Activated CD4-positive, CD25-positive, alpha-beta regulatory T cell treated with anti-CD3 and anti-CD28 coated beads, Interleukin-2, amount 50 U/mL, for 72 hours (primary cell): ENCODE measurements at places on chromosomes 12 and 14.

DNA sequence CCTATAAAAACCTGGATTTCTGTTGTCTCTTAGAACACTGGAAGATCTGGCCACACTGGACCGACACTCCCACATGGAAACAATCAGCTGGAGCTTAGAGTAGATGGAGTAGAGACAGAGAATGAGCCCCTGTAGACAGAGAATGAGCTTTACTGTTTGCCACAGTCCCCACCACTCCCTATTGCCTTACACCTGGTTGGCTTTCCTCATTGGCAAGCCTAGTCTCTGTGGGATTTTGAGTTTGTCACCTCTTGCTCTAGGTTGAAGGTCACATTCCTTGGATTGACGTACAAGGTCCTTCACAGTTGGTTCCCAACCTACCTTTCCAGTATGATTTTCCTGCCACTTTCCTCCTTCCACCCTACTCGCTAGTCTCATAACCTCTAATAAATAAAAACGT is 2.0 kb upstream of the HCAR1 start:
- DNase-seq = no peak

DNA sequence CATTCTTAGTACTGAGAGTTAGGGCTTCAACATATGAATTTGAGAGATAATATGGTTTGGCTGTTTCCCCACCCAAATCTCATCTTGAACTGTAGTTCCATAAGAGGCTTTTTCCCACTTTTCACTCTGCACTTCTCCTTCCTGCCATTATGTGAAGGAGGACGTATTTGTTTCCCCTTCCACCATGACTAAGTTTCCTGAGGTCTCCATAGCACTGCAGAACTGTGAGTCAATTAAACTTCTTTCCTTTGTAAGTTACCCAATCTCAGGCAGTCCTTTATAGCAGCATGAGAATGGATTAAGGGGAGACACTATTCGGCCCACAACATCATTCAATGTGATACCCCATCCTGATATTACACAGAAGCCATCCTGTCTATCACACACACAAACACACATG is 36.8 kb upstream of the ALG10B start:
- no peak for DNase-seq

DNA sequence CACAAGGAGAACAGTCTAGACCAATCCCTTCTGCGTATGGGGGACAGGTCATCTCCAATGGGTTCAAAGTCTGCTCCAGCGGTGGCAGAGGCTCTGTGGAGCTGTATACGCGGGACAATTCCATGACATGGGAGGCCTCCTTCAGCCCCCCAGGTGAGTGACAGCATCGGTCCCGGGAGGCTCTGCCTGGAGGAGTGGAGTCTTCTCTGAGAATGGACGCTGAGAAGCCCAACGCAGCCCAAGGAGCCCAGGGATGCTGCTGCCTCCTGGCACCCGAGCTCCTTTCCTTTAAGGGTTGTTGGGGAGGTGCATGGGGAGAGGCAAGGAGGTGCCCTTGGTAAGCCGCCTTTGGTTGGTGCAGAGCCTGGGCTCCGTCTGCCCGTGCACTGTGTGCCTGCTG is 28.2 kb downstream of the ADGRD1 start:
- no peak for DNase-seq

GRCh38 chr14:81206115-81206514 is 14.6 kb downstream of the GTF2A1 start:
- no peak for DNase-seq

GRCh38 chr12:106248846-106249371 is 1.1 kb upstream of the CKAP4 start:
- DNase-seq = no peak

GRCh38 chr12:23352670-23353069 is 596.8 kb downstream of the SOX5 start:
- no peak for DNase-seq

DNA sequence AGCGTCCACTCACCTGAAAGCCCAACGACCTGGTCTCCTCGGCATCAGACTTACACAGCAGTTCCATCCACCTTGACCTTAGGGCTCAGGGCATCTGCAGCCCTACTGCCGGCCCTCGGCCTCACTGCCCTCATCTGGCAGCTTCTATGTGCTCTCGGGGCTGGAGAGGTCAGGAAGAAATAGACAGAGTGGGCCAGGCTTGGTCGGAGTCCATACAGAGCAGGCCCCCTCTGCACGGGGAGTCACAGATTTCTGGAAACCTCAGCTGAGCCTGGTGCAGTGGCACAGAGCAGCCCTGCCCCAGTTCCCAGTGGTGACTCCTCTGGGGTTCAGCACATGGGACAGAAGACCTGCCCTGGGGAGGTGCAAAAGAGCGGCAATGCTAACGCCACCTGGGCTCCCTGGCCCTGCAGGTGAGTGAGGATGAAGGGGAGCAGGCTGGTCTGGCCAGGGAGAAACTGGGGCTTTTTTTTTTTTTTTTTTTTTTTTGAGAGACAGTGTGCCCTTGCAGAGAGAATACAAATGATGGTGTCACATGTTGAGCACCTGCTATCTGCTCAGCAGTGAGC is 190.1 kb upstream of the PRMT8 start:
- no peak for DNase-seq

DNA sequence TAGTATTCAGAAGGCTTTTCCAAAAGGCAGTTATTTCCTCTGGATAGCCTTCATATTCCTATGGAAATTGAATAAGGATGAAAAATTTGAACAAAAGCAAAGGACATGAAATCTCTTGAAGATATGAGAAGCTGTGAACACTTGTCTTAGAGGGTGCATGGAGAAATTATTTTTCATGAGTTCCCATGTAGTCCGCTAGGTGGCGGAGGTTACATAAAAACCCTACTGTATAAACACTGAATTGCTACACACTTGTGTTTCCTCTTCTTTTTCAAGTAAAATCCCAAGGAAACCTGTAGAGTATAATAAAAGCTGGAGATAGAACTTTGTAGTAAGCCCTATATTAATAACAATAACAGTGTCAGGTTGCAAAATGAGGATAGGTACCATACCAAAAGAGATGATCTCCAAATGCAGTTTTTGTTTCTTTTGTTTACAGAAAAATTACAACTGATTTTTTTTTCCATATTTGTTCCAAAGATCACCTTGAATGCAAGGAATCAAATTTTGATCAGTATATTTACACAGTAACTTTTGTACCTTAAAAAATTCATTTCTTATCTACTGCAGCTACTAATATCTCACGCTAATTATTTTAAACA is 37.8 kb upstream of the OR4E1 start:
- no peak for DNase-seq

DNA sequence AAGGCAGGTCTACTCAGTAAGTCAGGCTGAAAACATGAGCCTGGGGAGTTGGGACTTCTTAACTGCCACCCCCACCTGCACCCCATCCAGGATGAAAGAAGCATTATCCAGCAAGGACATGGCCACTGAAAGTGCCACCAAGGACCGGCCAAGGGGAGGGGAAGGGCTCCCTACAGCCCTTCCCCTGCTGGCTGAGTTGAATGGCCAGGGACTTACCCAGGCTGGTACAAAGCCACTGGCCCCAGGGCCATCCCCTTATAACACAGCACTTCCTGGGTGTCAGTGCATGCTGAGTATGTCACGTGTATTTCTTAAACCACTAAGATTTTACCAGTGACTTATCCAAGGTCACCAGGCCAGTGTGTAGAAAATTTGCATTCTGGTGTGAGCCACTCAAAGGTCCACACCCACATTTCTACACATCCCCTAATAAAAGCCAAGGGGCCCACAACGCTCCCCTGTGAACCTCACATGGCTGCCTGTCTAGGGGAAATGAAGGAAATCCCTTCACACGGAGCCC is 29.3 kb upstream of the ZFP36L1 start:
- DNase-seq = peak; percentile 57

GRCh38 chr14:100803226-100803625 is 22.7 kb upstream of the MEG3 start:
- no peak for DNase-seq

DNA sequence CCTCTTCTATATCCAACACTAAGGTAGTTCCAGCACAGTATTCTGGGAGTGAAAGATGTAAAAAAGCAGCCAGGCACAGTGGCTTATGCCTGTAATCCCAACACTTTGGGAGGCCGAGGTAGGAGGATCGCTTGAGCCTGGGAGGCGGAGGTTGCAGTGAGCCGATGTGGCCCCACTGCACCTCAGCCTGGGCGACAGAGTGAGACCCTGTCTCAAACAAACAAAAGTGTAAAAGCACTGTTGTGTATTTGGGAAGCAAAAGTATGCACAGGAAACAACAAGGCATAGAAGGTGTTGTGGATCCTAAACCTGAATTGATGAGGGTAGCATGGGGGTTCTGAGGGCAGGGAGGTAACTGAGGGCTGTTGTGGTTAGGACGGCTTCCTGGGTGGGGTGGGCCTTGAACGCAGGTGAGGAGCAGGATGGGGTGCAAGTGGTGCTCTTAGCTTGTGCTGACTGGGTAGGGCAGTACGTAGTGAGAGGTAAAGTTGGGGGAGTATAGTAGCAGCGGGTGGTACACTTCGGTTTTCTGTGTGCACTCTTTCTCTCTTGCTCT is 64.2 kb downstream of the RASSF3 start:
- DNase-seq = peak; percentile 39

- DNase-seq = no peak
These were observed 31.3 kb downstream of the DMAC2L start for GRCh38 chr14:50343434-50343833.

DNA sequence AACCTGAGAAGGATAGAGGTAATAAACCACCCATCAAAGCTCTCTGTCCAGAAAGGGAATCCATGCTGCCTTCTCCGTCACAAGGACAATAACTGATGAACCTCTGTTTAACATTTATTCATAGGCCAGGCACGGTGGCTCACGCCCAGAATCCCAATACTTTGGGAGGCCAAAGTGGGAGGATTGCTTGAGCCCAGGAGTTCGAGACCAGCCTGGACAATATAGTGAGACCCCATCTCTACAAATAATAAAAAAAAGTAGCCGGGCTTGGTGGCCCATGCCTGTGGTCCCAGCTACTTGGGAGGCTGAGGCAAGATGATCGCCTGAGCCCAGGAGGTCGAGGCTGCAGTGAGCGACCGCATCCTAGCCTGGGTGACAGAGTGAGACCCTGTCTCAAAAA is 7.1 kb upstream of the FOS start:
- DNase-seq = no peak

GRCh38 chr12:68235576-68235975 is 10.0 kb upstream of the IL26 start:
- DNase-seq = no peak

- no peak for DNase-seq
These were observed 383.7 kb downstream of the ETNK1 start for GRCh38 chr12:23008623-23009022.

DNA sequence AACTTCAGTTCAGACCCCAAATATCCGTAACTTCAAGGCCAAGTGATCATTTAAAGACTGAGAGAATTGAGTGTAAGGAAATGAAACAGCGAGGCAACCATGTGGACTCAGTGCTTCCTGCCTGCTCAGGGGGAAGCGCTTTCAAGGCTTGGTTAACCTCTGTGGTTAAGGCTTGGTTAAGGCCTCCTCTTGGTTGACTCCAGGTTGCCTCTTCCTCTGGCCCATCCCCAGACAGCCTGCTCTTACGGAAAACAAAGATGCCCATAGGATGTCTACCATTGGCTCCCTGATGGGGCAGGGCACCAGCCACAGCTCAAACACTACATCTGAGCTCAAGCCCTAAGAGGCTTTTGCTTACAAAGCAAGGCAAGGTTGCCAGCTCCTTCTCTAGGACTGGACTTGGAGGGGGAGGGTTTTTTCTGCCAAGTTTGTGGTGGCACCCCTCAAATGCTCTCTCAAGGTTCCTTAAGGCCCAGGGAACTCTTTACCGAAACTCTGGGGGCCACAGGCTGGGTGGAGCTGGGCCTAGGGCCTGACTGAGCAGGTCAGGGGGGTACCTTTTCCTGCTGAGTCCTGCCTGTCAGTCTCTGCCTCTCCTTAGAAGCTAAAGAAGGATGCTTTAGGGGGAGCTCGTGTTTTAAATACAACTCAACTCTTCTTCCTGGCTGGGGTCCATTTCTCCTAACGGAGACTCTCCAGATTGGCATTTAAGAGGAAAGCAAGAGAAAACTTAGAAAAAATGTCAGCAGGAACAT is 13.7 kb downstream of the COL2A1 start:
- peak; percentile 40 for DNase-seq

DNA sequence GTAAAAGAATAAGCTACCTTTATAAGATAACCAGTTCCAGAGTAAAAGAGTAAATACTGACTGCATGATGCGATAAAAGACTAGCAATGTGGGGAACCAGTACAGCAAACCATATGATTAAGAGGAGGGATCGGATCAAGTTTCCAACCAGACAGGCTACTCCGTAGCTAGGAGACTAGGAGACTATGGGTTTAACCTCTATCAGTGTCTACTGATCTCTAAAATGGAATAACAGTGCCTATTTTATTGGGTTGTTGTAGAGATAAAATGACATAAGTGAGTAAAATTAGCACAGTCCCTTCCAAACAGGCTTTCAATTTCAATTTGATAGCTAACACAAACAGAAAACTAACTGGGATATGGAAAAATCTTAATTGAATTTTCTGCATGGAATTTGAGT is 76.0 kb downstream of the PAWR start:
- DNase-seq = no peak

DNA sequence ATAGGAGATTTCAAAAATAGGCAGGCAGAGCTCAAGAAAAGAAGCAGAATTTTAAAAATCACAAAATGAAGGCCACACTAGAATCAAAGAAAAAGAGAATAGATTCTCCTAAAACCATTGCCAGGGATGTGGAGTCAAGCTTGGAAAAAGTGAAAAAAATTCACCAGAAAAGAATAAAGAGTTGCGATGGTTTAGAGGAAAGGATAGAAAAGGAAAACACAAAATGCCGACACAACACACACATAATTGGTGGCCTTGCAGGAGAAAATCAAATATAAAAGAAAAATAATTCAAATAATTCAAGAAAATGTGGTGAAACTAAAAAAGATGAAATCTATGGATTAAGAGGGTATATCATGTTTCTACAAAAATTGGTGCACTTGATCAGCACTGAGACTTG is 181.6 kb upstream of the C14orf180 start:
- no peak for DNase-seq

- no peak for DNase-seq
These were observed 669 bp upstream of the PKP2 start for GRCh38 chr12:32897281-32897610.

GRCh38 chr14:73741386-73741875 is 27.2 kb upstream of the PNMA1 start:
- DNase-seq = no peak

DNA sequence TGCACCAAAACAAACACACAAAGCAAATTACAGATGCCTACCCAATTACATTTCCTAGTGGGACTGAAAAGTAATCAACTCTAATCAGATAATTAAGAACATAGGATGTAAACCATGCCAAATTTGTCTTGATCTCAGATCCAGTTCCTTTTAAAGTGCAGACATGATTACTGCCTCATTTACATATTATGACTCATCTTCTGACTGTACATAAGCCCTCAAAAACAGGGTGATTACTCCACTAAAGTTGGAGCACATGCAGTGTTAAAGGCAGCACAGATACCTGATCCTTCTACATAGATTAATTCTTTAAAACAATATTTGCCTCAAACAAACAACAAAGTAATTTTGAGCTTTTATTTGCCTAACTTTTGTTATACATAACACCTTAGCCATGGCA is 337.2 kb downstream of the RPS29 start:
- DNase-seq = no peak

- no peak for DNase-seq
These were observed 81.6 kb downstream of the PLEKHG7 start for GRCh38 chr12:92784356-92784755.
